ENCODE measurements at places on chromosomes 2 and 18.

- peak; percentile 27 for DNase-seq
These were observed 77.4 kb downstream of the LRRFIP1 start for GRCh38 chr2:237704501-237705434.

DNA sequence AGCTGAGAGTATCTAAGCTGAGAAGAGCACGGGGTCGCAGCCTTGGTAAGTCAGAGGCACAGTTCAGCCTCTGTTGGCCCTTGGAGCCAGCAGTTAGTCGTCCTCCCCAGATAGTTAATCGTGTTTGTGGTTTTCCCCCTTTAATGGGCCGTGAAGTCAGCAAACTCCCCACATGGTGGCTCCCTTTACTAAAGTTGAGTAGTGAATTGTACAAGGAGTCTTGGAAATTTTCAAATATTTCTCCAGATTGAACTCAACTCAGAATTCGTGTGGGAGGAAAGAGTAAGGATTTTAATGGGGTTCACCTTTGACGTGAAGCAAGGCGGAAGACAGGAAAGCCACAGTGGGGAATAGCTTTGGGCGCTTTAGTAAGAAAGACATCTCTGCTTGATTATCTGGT is 2.4 kb upstream of the ADCYAP1 start:
- DNase-seq = no peak

GRCh38 chr18:10149768-10150556 is 236.1 kb downstream of the VAPA start:
- DNase-seq = no peak

DNA sequence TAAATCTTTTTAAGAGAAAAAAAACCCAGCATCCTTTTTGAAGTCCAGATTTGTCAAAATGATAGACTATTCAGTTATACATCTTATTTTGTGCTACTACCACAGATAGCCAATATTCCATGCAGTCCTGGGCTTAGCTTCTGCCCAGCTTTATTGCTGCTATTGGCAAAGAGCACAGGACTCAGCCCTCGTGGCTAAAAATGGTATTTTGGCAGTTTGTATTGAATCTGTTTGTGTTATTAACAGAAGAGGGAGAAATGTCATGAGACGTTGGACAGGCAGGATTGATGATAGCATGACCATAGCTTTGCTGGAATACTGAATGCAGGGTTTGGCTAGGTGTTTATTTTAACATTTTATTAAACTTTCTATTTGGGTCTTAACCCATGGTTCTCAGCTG is 19.4 kb downstream of the ELAC1 start:
- DNase-seq = no peak

- DNase-seq = no peak
These were observed 114.4 kb downstream of the NFATC1 start for GRCh38 chr18:79510046-79510685.

DNA sequence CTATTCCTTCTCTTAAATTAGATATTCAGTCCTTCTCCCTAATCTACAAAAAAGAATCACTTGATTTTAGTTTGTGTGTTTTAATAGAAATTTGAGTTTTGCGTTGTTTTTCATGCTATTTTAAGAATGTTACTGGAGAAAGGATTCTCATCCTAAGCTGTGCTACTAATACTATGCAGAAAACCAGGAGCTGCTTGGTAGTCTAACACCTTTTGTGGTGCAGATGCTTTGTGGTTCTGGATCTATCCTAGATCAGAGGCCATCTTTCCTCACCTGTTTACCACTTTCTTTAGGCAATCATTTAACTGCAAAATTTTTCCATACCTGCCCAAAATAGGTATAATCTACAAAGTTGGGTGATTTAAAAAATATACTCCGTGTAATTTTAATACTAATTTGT is 823.6 kb downstream of the CPS1 start:
- DNase-seq = no peak

- no peak for DNase-seq
These were observed 154.5 kb upstream of the RBMS1 start for GRCh38 chr2:160647967-160648685.

GRCh38 chr2:10208736-10209135 is 86.2 kb downstream of the RRM2 start:
- no peak for DNase-seq

DNA sequence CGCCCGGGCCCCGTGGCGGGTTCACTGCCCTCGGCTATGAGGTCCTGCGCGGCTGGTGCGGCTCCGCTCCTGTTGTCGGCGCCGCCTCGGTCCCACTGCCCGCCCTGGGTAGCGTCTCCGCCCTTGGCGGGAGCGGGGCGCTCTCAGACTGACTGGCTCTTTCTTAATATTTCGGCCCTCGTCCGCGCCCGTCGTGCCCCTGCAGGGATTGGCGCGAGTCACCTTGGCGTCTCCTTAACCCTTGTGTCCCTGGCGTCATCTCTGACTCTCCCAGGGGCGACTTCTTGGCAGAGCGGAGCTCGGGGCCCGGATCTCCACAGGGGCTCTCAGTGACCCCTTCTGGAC is 1.3 kb downstream of the PTMA start:
- DNase-seq = peak; percentile 48

DNA sequence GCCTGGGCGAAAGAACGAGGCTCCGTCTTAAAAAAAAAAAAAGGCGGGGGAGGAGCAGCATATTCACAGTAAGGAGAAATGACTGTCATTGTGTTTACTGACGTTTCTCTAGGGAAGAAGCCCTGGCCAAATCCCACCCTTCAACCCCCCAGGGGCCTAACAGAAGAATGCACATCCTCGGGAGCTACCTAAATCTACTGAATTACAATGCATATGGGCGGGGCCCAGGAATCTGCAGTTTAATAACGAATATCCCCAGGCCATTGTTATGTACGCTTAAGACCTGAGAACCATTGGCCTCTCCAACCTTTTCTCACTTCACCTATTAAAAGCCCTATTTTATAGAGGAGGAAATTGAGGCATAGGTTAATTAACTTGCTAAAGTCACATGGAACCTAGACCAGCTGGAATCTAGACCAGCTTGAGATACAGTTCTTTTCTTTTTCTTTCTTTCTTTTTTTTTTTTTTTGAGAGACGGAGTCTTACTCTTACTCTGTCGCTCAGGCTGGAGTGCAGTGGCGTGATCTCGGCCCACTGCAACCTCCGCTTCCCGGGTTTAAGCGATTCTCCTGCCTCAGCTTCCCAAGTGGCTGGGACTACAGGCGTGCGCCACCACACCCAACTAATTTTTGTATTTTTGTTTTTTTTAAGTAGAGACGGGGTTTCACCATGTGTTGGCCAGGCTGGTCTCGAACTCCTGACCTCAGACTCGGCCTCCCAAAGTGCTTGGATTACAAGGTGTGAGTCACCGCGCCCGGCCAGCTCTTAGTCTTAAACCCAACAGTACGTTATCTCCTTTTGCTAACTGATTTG is 708 bp upstream of the RIF1 start:
- DNase-seq = peak; percentile 27

GRCh38 chr2:219309278-219309677 is at the start of gene PTPRN:
TSS of gene PTPRN (minus strand) at chr2:219309401. CDS start at chr2:219309332, 69 bp downstream.
- no peak for DNase-seq

DNA sequence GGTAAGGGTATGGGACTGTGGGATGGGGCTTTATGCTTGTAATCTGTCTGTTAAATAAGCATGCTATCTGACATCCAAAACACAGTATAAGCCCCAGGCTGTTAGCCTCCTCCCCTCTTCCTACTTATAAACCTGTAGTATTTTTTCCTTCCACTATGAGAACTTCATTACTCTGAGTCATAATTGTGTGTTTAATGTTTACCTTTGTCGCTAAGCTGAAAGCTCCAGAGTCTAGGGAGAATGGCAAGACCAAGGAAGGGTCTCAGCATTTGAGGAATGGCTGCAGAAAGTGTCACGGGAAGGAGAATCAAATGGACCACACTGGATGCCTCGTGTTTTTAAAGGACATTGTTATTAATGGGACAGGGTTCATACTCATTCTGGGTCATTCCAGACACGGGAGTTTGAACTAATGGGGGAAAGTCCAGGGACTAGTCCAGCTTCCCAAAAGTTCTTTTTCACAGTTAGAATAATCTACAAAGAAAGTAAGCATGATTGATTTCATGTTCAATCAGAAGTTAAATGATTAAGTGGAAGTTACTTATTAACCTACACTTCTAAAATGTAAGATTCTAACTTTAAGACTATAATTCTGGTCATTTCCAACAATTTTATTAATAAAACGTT is 292.2 kb downstream of the AFF3 start:
- no peak for DNase-seq

DNA sequence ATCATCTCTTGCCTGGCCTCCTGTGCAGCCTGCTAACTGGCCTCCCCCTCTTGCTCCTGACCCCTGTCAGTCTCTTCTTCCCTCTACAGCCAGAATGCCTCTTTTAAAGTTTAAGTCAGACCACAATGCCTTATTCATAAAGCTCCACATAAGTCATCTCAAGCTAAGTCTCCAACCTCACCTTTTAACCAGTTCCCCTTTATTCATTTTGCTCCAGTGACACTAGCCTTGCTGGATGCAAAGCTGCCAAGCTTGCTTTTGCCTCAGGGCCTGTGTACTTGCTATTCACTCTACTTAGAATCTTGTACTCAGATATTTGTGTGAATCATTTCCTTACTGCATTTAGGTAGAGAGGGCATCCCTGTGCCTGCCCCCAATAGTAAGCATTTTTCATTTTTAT is 180.9 kb downstream of the PDE1A start:
- no peak for DNase-seq

GRCh38 chr18:46675112-46675511 is 18.1 kb upstream of the LOXHD1 start:
- no peak for DNase-seq

- no peak for DNase-seq
These were observed 540 bp downstream of the ATP9B start for GRCh38 chr18:79069717-79070151.

GRCh38 chr2:80942766-80943165 is 638.2 kb upstream of the LRRTM1 start:
- DNase-seq = no peak

- DNase-seq = no peak
These were observed 125.6 kb upstream of the CCDC150 start for GRCh38 chr2:196513796-196514526.

GRCh38 chr2:223548194-223548593 is 54.0 kb downstream of the SCG2 start:
- DNase-seq = no peak

DNA sequence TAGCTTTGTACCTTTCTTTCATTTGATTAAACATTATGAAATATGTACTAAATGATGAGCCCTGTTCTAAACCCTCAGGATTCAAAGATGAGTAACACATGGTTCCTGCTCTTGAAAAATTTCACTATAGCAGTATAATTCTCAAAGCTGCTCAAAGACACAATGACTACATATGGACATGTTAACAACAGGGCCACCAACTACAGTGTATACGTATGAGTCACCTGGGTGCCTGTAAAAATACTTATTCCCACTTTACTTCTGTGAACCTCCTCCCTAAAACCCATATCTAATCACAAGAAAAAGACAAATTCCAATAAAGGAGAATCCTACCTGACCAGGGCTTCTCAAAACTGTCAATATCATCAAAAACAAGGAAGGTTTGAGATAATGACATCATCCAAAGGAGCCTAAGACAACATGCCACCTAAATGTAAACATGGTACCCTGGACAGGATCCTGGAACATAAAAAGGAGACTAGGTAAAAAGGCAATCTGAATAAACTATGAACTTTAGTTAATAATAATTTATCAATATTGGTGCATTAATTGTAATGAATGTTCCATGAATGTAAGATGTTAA is 84.7 kb downstream of the FAM161A start:
- no peak for DNase-seq

- DNase-seq = no peak
These were observed 113.0 kb upstream of the COPS8 start for GRCh38 chr2:236972491-236973342.

- no peak for DNase-seq
These were observed 1.5 kb downstream of the ZNF532 start for GRCh38 chr18:58866066-58866772.

- peak; percentile 8 for DNase-seq
These were observed 72.5 kb downstream of the RIF1 start for GRCh38 chr2:151482171-151482725.

DNA sequence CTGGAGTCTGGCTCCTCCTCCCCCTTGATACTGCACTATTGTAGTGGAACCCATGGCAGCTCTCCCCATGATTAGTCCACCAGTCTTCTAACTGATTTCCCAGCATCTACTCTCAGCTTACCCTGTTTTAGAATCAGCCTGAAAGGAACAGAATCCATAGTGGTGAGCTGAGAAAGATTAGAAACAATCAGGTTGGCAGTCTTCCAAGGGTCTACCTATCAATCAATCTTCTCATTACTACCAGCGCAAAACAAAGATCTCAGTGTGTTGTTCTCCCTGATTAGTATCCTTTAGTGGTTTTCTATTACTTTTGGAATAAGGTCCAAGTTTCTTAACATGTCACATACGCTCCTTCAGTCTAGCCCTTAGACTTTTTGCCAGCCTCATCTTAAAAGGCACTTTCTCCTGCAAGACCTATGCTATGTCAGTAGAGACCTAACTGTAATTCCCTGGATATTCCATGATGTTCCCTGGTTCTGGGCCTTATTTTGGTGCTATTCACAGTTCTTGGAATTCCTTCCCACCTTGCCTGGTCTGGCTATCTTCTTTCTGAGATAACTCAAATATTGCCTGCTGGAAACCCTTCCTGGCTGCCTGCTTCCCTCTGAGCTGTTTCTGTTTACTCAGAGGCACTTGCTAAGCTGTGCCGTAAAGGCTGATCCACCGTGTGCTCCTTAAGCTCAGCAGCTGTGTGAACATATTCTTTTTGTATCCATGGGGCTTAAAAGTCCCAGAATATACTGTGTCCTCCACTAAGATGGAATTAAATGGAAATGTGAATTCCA is 32.6 kb downstream of the LAMA3 start:
- DNase-seq = no peak

GRCh38 chr18:37964885-37965571 is 399.4 kb upstream of the CELF4 start:
- no peak for DNase-seq

GRCh38 chr2:54728669-54729120 is 5.2 kb downstream of the EML6 start:
- no peak for DNase-seq

- DNase-seq = no peak
These were observed 8.9 kb upstream of the OTOF start for GRCh38 chr2:26486789-26487188.

- DNase-seq = peak; percentile 58
These were observed 697 bp downstream of the LGALSL start for GRCh38 chr2:64454386-64455332.

GRCh38 chr2:20599001-20599600 is 51.8 kb downstream of the HS1BP3 start:
- DNase-seq = no peak

DNA sequence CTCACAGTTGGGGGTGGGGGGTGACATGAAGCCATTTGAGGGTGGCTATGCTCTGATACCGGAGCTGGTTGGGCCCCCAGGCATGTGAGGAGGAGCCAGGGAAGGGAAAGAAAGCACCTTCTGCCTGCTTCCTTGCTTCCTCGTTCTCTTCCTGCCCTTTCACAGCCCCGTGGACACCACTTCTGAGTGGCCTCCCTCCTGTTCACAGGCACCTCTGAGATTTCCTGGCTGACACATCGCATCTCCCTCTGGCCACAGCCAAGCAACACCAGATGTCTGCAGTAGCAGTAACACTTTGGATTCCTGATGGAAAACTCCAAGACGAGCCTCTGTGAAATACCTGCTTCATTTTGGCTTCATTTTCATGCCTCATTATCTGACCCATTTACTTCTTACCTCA is 64.7 kb upstream of the ST3GAL5 start:
- DNase-seq = no peak

Data from activated CD8-positive, alpha-beta T cell treated with anti-CD3 and anti-CD28 coated beads for 36 hours (primary cell).